ENCODE measurements at places on chromosomes 4 and X.

DNA sequence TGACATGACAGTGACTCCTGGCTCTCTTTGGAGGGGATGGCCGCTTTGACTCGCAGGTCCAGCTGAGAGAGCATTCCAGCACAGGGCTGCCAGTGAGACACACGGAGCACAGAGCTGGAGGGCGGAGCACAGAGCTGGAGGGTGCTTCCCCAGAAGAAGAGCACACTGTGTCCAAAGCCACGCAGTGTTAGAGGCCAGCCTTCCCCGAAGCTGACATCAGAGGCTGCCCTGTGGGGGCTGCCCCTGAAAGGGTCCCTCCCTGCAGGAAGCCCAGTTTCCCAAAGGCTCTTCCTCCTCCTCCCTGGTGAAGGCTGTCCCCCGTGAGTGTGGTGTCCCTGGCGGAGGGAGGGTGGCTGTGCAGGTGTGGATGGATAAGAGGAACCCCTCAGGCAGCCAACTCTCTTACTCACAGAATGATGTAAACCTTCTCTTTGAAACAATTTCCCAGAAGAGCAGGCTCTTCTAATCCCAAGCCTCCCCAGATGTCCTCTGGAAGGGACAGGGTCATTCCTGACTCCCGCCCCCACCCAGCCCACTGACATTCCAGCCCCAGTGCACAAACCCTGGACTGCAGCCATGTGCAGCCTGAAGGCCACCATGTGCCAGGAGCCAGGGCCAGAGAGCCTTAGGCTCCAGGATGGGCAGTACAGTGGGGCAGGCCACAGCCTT lies 53.4 kb downstream of the PSAPL1 start:
- peak; percentile 6 for DNase-seq

DNA sequence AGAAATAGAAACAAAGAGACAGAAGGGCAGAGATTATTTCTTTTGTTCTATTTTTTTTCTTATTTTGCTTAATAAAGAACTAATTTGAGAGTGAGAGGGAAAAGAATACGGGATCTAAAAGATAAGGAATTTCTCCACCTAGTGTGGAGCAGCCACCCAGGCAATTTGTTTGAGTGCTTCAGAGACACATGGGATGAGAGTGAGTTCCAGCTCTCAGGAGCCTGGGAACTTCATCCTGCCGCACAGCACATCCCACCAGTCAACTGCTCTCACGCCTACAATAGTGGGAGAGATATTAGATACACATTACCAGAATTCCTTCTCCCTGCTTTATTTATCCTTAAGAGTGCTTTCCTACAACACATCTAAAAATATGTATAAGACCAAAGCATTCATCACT lies 946.4 kb downstream of the PDHA2 start:
- no peak for DNase-seq

DNA sequence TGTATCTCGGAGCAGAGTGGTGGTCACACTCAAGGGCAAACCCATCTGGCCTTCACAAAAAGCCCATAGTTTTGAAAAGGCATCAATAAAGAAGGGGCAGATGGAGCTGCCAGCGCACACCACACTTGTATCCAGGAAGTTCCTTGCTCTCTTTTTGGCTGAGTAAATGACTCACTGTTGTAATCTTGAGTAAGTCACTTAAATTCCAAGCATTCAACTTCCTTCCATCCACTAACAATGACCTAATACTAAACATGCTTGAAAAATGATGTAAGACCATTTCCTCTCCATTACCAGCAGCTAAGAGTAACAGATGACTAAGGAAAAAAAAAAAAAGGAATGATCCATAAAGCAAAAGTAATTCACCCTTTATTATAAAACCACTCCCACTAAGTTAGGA lies 32.4 kb upstream of the MYOZ2 start:
- DNase-seq: no peak

GRCh38 chr4:32112891-32113290 lies 1392.7 kb downstream of the PCDH7 start:
- DNase-seq: no peak

GRCh38 chr4:42083816-42084215 lies 68.6 kb downstream of the BEND4 start:
- DNase-seq: no peak

- DNase-seq: no peak
These were observed 72.0 kb downstream of the NEXMIF start for GRCh38 chrX:74853255-74853654.

DNA sequence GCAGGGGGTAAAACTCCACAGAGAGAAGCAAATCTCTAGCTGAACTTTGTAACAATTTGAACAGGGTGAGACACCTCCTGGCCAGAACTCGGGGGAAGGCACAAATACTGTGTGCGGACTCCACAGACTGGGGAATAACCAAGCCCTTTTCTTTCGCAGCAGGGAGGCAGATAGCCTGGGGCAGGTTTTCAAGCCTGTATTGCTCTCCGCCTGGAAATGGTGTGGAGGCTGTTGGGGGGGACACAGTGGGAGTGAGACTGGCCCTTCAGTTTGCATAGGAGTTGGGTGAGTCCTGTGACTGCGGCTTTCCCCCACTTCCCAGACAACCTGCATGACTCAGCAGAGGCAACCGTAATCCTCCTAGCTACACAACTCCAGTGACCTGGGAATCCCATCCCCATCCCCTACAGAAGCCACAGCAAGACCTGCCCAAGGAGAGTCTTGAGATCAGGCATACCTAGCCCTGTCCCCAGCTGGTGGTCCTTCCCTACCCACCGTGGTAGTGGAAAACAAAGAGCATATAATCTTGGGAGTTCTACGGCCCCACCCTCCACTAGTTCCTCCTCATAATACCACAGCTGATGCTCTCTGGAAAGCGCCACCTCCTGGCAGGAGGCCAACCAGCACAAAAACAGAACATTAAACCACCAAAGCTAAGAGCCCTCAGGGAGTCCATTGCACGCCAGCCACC lies 12.9 kb upstream of the SMPX start:
- DNase-seq: no peak

- no peak for DNase-seq
These were observed 88.6 kb downstream of the SLC9A7 start for GRCh38 chrX:46670316-46670715.

GRCh38 chr4:119615068-119615719 lies 13.4 kb downstream of the PDE5A start:
- no peak for DNase-seq

DNA sequence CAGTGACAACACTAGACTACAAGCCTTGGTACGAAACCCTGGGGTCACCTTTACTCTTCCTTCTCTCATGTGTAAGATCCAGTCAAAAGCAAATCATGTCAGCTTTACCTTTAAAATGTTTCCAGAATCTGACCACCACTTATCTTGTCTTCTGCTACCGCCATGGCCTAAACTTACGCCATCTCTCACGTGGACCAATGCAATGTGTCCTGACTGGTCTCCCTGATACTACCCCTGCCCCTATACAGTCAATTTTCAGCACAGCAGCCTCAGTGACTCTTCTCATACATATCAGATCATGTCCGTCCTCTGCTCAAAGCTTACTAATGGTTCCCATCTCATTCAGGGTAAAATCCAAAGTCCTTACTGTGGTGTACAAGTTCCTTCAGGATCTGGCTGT lies 15.0 kb upstream of the MAML3 start:
- DNase-seq: no peak

DNA sequence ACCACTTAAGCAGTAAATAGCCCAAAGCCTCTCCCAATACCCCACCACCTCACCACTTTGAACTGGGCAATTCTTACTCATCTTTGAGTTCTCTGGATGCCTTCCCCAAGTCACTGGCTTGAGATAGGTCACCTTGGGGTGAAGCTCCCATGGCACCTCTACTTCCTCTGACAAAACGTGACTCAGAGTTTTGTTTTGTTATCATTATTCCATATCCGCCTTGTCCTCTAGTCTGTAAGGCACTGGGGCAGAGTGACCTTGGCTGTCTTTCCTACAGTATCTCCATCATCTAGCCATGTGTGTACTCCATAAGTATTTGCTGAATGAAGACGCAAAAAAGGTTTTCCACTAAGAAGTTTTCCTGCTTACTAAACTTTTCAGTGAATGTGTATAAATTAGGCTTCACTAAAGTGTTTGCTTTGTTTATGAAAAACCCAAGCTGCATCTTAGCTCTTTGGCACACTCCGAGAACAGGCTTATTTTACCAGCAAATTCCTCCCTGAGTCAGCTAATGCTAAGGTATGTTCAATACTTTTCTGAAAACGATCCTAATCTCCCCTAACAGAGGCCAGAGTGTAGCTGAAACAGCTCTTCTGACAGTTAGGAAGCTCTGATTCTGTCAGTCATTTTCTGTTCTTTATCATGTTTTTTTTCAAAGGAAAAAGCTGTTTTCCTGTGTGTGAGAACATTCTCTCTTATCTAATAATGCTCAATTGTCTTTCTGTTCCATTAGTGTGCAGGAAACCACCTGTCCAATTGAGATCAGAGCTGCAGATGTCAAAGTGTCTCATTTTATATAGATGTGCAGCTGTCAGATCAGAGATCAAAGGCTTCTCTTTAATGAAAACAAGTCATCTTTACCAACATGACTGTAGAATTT lies 30.2 kb upstream of the TSPAN5 start:
- DNase-seq: no peak

GRCh38 chr4:139297001-139297410 lies 4.3 kb upstream of the NAA15 start:
- no peak for DNase-seq

- no peak for DNase-seq
These were observed 158.5 kb downstream of the DHRSX start for GRCh38 chrX:2342281-2342688.

- no peak for DNase-seq
These were observed 529.4 kb upstream of the ATOH1 start for GRCh38 chr4:93299118-93299517.

DNA sequence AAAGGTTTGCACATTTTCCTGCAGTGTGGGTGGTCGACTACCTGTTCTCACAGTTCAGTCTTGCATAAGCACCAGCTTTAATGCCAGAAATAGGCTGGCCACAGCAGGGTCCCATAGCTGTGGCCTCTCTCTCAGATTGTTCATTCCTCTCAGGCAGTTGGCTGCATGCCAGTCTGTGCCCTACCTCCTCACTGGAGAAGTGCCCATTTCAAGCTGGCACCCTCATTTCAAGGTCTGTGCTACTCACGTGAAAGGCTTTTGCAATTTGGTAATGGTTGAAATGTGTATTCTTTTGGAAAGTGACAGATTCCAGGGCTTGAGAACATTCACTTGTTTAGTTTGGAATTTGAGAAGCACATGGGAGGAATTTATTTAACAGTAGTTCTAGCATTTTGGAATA lies 28.9 kb upstream of the MTMR1 start:
- DNase-seq: no peak

DNA sequence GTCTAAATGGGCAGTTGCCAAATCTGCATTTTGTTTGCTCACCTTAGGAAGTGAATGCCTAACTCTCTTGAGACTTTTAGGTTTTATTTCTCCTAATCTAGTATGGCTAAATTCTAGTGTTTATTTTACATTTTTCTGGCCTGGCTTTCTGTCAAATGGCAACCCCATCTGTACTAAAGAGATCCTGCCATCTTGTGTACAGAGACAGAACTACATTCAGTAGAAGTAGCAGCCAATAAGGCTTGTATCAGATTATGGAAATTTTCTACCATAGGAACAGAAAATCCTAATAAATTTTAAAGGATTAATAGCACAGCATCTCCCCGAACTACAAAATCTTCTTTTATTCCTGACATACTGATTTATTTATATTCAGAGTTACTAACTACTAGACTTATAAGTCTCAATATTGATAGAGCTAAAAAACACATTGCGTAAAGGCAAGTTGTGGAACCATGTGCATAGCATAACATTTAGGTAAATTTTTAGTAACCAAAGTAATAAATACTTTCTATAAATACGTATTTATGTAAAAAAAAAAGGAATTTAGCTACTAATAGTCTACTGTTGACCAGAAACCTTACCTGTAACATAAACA lies 45.5 kb downstream of the TMEM144 start:
- no peak for DNase-seq

- DNase-seq: no peak
These were observed 235.7 kb downstream of the FRAS1 start for GRCh38 chr4:78292856-78293255.

DNA sequence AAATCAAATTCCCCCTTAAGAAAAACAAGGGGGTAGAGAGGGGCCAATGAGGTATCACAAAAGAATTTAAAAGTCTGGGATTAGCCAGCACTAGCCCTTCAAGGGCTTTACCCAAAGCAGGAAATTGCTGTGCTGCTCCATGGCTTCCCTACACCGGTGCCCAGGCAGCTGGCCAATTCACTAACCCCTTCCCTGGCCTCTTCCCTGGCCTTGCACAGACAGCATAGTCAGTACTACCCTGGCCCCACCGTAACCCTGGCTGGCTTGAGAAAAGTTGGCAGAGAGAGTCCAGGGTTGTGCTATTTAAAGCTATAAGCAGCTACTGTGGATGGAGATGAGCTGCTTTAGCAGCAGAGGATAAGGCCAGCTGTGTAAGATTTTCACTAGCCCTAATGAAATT lies 43.1 kb downstream of the ADAMTS3 start:
- DNase-seq: no peak

GRCh38 chrX:30938295-30938694 lies 49.2 kb upstream of the TAB3 start:
- no peak for DNase-seq

DNA sequence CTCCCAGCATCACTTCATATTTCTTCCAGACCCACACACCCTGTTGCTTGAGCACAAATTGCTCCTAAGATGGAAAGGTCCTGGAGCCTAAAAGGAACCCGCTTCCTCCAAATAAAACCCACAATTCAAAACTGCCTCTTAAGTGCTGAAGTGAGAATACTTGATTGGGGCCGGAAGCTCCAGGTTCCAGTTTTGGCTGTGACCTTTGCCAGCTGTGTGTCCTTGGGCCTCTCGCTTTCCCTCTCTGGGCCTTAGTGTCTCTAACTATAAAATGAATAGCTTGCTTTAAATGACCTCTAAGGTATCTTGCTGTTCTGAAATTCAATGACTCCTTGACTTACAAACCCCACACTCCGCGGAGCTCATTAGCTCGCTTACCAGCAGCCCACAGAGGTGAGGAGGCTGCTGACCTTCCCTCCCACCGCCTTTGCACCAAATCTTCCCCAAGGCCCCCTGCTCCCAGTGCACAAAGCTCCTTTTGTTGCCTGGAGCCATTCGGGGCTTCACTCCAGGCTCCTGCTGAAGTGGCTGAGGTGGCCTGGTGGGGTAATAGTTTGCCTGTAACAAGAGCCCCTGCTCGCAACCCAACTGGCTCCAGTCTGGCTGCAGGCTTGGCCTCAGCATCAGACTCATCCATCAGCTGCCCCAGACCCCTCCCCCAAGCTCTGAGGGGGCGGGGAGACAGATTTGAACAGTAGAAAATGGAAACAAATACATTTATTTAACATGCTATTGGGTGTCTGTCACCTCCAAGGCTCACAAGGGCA lies 21.8 kb downstream of the STARD8 start:
- DNase-seq: no peak

- no peak for DNase-seq
These were observed 319.1 kb upstream of the PCDH18 start for GRCh38 chr4:137851435-137851834.

DNA sequence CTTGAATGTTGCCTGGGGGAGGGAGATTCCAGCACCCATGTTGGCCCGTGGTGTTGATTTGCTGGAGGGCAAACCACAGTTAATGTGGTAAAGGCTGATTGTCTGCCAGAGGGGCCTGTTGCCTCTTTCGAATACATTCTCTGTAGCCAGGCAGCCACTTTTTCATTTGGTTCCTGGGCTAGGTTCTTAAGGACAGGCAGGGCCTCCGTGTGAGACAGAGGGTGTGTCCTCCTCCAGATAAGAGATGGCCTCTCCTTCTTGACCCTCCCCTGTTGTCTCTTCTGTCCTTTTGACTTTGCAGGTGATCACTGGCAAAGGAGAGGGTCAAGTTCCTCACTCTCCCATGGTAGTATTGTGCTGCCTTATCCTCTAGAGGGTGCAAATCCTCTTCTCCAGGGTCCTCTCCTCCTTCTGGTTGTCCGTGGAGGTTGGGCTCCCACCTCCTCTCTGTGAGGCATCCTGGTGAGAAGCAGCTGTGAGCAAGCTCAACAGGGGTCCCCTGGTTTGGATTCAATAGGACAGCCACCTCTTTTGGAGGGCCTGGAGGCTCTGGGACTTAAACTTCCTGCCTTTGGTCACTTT lies 44.9 kb downstream of the ZNF182 start:
- peak; percentile 19 for DNase-seq
